RCC 7860 (cell line): ENCODE measurements at places on chromosomes 2 and 18.
A peak's percentile ranks its signal among the peaks of the same experiment; 100 is the strongest.

DNA sequence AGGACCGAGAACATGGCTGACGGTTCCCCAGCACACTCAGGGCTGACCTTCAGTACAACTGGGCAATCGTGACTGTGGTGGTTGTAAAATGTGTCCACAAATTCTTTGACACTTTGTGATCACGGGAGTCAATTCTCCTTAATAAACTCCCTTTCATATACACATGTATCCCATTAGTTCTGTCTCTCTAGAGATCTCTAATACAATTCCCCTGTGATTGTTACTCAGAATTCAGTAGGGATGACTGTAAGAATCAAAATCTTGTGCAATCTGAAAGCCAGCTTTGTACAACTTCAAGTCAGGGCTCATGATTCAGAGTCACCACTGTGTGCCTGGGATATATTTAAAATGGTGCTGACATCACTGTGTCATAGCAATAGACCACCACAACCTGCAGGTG is 89.5 kb upstream of the LMAN1 start:
- DNase-seq: no peak

GRCh38 chr18:60157810-60158209 is 214.8 kb downstream of the MC4R start:
- no peak for DNase-seq

- DNase-seq: peak; percentile 46
Observed at GRCh38 chr18:48161191-48161910, 230.9 kb upstream of the SMAD2 start.

DNA sequence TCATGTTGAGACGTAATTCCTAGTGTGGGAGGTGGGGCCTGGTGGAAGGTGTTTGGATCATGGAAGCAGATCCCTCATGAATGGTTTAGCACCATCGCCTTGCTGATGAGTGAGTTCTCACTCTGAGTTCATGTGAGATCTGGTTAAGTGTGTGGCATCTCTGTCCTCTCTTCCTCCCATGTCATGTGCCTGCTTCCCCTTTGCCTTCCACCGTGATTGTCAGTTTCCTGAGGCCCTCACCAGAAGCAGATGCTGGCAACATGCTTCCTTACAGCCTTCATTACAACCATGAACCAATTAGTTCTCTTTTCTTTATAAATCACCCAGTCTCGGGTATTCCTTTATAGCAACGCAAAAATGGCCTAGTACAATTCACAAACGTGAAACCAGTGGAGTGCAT is 14.6 kb upstream of the MCM6 start:
- DNase-seq: no peak

DNA sequence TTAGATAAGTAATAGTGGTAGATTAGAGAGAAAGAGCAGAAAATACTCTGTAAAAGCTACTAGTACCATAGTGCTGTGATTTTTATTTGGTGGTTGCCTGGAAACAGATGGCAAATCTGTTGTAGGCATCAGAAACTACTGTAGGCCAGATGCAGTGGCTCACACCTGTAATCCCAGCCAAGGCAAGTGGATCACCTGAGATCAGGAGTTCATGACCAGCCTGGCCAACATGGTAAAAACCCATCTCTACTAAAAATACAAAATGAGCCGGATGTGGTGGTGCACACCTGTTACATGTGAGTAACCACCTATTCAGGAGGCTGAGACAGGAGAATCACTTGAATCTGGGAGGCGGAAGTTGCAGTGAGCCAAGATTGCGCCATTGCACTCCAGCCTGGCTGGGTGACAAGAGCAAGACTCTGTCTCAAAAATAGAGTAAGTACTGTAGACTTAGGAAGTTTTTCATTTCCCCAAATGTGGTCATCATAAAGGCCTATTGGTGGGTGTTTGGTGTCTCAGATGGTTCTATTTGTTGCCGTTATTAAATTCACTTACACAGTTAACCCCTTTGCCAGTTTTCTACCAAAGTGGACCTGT is 79.6 kb downstream of the SPTBN1 start:
- DNase-seq: no peak

- no peak for DNase-seq
Observed at GRCh38 chr18:5943514-5943913, 48.2 kb upstream of the TMEM200C start.

DNA sequence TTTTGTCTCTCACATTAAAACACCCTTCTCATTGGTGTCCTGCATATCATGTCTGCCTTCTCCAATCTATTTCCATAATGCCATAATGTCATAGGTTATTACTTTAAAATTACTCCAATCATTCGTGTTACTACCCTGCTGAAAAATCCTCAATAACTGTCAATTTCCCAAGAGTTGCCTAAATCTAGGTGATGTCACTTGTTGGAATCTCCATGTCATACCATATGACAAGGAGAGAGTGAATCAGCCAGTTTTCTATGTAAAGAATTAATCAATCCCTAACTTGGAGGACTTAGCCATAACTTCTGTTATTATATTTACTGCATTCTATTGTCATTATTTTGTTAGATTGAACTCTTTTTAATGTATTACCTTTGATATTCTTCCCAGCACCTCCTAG is 62.5 kb downstream of the PHLPP1 start:
- no peak for DNase-seq

- no peak for DNase-seq
Observed at GRCh38 chr2:73838889-73839534, 10.3 kb downstream of the STAMBP start.

DNA sequence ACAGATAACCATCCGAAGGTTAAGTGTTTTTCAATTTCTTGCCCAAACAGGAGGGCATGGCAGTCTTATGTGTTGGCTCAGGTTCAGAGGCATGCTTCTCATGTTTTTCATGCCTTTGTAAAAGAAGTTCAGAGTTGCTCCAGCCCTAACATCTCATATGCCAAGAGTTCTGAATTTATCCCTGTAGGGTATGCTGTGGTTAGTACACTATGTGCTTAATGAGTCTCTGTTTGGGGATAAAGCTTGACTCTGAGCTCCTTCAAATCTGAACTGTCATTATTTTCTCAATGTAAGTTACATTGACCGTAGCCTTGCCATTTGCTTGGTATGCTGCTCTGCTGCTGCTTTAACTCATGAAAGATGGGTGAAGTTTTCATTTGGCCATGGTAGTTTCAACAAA is 67.9 kb upstream of the PNPT1 start:
- DNase-seq: no peak

- DNase-seq: no peak
Observed at GRCh38 chr2:97645112-97645694, 659 bp upstream of the COX5B start.

- no peak for DNase-seq
Observed at GRCh38 chr2:222652491-222653255, 3.2 kb downstream of the FARSB start.

DNA sequence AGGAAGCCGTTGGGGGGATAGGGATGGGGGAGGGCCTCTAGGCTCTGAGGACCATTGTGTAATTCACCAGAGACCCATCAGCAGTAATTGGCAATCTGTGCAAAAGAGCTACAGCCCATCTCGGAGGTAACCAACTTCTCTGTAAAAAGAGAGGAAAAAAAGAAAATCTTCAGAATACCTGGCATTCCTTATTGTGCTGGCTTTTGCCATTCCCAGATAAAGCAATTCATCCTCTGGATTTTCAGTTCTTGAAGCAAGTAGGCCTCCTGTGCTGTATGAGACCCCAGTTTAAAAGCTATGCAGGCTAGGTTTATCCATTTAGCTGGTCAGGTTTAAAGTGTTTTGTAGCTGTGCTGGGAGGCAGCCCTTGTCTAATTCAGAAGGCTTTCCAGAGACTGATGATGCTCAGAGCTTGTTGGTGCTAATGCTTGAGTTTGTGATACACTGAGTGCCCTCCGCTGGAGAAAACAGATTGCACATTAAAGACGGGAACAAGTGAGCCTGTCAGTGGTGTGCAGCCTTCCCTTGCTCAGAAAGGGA is at the start of gene LRRTM4:
LRRTM4 (minus strand) TSS at position 446 of the 540 bp plus-strand sequence.
- no peak for DNase-seq

GRCh38 chr2:168773719-168774521 is 28.5 kb upstream of the NOSTRIN start:
- peak; percentile 27 for DNase-seq

GRCh38 chr2:42568401-42569115 is at the start of gene MTA3:
Gene MTA3, plus strand, starts transcription at chr2:42568632. Its CDS starts 114 bp downstream, at chr2:42568746.
- no peak for DNase-seq

GRCh38 chr2:220994846-220995245 is 577.3 kb downstream of the EPHA4 start:
- DNase-seq: no peak

- peak; percentile 87 for DNase-seq
Observed at GRCh38 chr2:145593991-145594614, 1074.2 kb upstream of the ZEB2 start.

DNA sequence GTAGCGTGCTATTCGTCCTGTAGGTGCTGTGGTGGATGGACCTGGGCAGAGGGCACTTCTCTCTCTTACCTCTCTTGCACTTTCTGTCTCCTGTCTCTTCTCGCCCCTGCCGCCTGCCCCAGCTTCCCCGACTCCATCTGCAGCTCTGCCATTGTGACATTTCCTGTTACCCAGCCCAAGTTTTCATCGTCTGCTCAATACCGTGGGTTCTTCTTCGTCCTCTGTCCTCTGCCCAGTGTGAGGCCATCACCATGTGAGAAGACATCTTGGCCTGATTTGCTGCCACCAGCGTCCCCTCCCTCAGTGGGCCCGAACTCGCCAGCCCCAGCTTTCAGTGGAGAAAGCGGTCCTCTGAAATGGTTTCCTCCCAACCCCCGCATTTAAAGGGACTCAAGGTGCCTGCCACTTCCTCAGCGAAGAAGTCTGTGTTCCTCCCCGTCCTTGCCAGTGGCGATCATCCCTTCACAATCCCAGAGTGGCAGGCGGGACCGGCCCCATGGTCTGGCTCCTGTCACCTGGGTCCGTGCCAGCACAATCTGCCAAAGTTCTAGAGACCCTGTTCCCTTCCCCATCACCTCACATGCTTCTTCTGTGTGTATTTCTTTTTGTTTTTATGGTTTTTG is 18.0 kb downstream of the TGOLN2 start:
- DNase-seq: no peak

GRCh38 chr2:29596584-29596983 is 324.8 kb downstream of the ALK start:
- DNase-seq: no peak

DNA sequence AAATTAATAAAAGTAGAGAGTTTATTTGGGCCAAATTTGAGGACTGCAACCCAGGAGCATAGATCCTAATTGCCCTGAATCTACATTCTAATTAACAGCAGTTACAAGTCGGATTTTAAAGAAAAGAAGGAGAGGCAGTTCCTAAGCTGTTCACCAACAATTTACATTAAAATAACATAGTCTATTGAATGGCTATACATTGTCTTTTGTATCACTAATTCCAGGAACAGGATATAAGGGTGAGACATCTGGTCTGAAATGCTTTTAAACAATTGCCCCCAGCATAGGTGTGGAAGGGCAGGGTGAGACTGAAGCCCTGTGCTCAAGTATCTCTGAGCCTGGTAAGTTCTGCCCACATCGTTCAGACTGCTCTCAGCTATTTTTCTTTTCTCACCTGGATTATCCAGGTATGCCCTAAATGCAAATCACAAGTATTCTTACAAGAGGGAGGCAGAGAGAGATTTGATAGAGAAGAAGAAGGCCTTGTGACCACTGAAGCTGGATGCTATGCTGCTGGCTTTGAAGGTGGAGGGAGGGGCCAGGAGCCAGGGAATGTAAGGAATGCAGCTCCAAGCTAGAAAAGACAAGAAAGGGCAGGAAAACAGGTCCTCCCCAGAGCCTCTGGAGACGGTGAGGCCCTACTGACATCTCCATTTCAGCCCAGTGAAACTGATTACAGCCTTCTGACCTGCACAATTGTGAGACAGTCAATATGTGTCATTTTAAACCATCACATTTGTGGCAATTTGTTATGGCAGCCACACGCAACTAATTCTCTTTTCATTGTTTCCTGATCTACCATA is 189.4 kb upstream of the ARL4C start:
- peak; percentile 48 for DNase-seq

DNA sequence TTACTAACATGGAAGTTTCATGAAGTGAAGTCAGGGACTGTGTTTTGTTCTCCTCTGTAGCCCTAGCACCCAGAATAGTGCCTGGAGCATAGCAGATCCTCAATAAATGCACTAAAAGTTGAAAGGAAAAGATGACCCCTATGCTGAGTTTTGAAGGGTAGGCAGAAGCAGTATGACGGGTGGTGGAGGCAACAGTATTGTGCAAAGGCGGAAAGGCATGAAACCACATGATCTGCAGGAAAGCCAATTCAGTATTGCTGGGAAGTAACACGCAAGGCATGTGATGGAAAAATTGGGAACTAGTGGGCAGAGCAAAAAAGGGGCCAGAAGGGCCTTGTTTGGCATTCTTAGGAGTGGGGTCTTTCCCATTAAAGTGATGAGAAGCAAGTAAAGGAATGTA is 23.1 kb downstream of the DTNB start:
- no peak for DNase-seq

GRCh38 chr2:79005216-79005615 is 20.3 kb upstream of the REG3G start:
- DNase-seq: no peak

DNA sequence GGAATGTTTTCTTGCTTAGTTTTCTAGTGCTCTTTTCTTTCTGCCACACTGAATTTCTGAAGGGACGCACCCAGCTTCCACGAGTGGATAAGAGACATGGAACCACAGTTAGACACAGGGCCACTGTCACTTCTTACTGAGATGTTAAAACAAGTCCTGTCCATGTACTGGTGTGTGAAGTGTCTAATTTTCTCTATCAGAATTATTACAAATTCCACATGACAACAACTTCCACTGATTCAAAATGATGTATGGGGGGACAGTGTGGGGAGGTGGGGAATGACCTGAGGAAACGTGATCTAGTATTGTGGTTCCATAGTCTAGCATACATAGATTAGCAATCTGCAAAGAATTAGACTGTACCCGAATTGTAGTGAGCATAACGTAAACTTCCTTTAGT is 169.6 kb downstream of the TMEM247 start:
- DNase-seq: no peak

GRCh38 chr2:199070322-199070949 is 387.3 kb downstream of the SATB2 start:
- DNase-seq: no peak

DNA sequence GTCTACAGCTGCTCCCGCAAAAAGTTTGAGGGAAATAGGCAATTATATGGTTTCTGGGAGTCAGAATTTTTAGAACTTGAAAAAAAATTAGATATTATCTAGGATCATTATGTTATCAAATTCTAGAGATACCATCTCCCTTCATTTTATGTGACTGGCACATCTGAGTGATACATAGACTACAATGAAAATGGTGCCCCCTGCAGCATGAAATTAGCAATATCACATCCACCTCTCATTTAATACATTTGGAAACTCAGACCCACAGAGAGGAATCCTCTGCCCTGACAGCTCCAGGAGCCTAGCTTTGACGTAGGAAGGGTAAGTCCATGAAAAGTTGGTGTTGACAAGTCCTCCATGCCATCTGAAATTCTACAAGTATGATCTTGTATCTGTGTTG is 381.6 kb downstream of the SUCLG1 start:
- DNase-seq: peak; percentile 25

GRCh38 chr2:65227020-65227455 is 593 bp upstream of the ACTR2 start:
- no peak for DNase-seq

DNA sequence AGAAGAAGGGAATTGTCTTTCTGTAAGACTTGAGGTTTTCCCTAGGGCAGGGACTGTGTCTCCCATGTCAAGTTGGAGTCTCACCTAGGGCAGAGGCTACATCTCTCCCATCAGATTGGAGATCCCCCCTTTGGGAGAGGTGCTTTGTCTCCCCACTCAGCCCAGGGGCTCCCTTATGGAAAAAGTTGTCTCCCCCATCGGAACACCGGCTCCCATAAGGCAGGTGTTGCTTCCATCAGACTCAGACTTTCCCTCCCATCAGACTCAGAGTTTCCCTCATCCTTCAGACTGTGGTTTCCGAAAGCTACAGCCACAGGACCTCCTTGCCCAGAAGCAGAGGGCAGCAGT is 5.8 kb downstream of the ANKRD53 start:
- no peak for DNase-seq

- DNase-seq: peak; percentile 40
Observed at GRCh38 chr2:20050646-20051531, 539 bp downstream of the LAPTM4A start.
